ENCODE measurements at places on chromosomes 2 and 18.

DNA sequence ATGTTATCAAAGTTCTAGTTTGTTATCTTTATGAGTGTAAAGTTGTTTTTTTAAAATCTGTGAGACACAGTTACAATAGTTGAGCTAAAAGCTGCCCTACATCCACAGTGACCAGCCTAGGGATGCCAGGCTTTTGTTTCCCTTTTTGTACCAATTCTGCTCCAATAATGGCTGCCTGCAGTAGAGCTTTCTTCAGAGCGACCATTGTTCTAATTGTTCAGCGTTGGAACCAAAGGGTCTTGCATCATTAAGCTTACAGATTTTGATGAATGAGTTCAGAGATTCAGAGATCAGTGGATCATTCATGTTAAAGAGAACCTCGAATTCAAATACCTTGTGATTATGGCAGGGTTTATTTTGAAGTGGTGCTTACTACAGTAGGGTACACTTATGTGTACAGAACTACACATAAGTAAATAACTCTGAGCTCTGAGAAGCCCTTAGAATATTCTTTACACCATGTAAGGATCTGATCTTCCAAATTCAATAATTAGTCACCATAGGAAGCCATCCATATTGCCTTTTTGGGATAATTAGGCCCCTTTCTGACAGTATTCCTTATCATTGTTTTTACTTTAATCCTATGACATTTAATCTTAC, 157.9 kb downstream of the MYO1B start:
- DNase-seq, result no peak

DNA sequence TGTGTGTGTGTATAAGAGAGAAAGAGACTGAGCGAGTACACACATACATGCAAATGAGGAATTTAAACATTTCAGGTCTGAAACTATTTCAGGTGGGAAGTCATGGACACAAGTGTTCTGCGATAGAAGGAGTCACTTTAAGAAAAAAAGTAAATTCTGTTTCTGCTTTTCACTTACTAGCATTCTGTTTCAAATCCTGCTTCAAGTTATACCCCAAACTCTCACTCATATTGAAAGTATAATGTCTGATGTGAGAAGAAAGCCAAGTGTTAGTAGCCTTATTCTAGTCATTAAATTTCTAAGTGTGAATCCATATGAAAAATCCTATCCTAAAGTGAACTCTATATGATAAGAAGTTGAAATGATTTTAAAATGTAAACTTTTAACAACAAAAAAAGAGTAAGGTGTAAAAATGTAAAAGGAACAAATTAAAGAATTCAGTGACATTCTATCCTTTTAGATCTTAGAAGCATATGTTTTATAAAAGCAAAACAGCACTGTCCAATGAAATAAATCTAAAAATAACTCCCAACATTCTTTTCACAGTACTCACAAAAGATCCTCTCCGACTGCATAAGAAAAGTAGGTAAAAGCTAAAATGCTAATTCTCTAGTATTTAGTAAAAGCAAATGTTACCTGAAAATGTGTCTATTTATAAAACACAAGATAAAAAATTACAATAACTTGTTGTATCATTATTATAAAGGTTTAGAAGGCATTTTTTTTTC, 570.6 kb downstream of the ZEB2 start:
- DNase-seq, result peak; percentile 41

DNA sequence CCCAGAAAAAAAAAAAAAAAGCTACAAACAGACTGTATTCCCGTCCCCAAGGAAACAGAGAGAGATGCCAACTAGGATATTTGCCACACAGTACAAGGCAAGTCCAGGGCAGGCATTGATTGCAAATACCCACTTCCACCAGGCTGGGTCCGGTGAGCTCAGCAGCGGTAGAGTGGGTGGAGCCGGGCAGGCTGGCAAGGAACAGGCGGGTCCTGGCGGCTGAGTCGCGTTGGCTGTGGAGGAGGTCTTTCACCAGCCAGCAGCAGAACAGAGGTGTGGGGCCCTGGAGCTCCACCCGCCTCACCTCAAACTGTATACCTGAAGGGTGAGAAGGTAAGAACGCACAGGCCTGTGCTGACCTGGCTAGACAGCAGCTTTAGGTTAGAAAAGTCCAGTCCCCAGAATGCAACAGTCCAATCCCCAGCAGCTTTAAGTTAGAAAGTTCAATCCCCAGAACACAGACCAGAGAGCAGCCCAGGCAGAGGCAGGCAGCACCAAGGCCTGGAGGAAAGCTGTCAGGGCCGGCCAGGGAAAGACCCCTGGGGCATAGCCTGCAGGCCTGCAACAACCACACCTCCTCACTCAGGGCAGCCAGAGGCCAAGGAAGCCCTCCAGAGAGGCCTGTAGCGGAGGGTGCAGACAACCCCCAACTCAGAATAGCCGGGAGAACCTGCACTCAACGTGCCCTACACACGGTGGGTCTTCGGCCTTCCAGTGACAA, 21.9 kb upstream of the MTERF4 start:
- DNase-seq, result no peak

GRCh38 chr2:203600286-203600685, 65.2 kb upstream of the RAPH1 start:
- no peak for DNase-seq

DNA sequence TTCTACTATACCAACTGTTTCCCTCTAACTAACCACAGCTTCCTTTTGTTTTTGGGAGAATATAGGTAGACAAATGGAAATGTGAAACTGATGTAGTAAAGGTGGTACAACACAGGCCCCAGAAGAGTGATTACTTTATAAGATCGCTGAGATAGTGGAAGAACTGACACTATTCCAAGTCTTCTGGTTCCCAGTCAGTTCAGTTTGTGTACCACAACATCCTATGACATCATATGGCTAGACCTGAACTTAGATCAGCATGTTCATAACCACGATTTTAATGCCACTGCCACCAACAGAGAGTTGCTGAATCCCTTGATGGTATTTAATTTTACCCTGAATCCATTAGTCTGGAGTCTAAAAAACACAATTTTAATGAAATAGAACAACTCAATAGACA, 328.9 kb downstream of the GPD2 start:
- no peak for DNase-seq

GRCh38 chr2:72109904-72110303, 37.8 kb downstream of the CYP26B1 start:
- DNase-seq, result no peak

DNA sequence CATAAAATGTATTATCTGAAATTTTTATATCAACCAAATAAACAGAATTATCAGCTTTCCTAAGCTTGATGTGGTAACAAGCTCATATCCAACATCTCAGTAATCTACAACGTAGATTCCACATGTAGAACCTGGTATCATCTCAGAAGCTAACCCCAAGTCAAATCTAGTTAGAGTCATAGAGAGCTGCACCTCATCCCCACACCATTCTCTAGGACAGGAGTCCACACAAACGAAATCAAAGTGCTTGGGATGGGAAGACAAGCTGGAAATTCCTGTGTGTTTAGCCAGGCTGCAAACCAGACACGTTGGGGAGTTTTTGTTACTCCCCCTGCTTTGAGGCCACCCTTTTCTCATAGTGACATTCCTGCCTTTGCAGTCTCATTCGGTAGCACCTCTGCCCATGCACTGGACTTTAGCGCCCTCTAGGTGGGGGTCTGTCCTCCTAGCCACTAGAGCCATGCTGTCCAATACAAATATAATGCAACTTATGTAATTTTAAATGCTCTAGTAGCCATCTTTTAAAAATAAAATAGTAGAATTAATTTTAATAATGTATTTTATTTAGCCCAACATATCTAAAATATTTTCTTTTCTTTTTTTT, 28.1 kb upstream of the SATB2 start:
- peak; percentile 64 for DNase-seq

DNA sequence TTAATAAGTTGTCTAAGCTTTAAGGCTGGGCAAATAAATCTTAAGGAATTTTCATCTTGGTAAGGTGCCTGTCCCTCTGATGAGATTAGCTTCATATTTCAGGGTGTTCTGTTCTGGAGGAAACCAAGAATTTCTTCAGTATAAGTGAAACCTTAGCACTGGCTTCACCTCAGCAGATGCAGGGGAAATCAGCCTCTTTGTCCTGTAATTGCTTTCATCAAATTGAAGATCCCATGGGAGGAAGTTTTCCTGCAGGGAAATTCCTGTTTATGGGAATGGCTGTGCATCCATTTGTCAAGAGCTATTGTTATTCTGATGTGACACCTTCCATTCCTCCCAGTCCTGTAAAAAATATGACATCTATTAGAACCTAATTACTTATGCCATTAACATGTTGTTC, 174.5 kb downstream of the PTPRM start:
- DNase-seq, result no peak

- peak; percentile 64 for DNase-seq
These were observed 45.1 kb upstream of the ACAA2 start for GRCh38 chr18:49858309-49859020.

- DNase-seq, result no peak
These were observed 51.8 kb downstream of the EPB41L5 start for GRCh38 chr2:120064664-120065063.

DNA sequence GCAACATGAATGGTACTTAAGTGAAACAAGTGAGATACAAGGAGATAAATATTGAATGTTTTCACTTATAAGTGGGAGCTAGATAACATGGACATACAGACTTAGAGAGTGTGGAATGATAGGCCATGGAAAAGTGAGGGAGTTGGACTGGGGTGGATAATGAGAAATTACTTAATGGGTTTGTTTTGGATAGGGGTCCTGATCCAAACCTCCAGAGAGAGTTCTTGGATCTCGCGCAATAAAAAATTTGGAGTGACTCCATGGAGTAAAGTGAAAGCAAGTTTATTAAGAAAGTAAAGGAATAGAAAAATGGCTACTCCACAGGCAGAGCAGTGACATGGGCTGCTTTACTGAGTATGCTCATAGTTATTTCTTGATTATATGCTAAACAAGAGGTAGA, 508.9 kb downstream of the CNTNAP5 start:
- DNase-seq, result no peak

DNA sequence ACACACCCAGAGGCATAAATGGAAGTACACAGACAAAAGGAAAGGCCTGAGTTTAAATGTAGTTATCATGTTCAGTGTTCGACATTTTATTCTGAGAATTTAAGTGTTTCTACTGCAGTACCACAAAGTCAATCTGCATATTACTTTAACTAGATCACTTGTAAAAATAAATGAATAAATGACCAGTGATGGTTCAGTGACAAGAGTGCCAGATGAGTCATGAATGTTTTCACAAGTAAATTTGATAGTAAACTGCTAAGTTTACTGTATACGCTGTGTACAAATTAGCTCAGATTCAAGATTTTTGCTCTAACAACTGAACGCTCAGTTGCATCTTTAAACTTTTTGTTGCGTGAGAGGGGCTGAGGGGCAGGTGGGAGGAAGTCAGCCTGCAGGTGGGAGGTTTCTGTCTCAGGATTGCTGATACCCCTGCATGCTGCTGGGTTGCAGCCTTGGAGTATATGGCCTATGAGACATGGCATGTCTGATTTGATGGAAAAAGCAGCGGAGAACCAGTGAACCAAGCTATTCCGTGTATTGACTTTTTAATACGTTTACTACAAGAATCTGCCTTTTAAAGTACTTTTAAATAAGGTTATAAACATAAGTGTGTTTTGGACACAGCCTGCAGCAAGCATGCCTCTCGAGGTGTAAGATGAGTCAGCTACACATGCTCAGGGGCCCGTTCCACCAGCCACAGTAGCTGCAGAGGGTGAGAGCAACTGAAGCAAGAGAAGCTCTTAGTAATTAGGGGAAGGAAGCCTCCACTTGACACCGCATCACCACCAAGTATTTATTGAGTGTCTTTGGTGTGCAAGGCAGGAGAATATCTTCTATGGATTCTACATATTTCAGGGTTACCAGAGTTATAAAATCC, 245.1 kb downstream of the NEDD4L start:
- peak; percentile 29 for DNase-seq

- no peak for DNase-seq
These were observed 112.1 kb upstream of the MGAT5 start for GRCh38 chr2:134141598-134142340.

DNA sequence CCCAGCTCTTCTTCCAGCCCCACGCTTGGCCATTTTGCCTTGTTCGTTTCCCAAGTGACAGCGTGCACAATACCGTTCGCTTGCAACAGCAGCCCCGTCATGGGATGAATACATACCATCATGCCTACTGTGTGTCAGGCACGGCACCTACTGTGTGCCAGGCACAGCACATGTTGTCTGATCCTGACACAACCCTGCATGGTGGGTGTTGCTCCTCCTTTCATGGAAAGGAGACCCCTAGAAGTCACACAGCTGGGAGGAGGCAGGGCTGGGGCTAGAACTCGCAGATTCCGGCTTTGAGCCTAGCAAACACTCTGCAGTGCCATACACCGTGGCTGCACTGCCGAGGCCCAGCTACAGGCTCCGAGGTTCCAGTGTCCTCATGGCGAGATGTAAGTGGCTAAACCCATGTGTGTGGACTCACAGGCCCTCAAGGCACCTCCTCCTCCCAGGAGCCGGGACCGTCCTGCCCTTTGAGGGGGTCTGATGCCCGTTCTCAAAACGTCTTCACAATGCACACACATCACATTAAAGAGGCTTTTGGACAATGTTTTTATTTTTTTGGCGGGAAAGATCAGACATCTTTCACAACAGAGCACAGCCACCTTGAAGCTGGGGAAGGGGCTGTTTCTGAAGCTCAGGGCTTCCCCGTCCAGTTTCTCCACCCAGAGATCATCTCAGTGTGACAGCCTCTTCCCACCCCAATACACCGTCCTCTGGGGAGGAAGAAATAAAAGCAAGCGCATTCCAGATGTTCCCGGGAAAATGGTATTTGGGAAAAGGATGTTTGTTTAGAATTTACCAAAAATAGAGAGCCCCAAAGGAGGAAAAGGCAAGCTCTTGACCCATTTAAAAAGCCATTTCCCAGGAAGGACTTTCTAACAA, 64.9 kb downstream of the HS1BP3 start:
- DNase-seq, result no peak

GRCh38 chr18:75544496-75544895, 117.0 kb upstream of the SMIM21 start:
- peak; percentile 92 for DNase-seq
